ENCODE measurements at places on chromosomes 3 and 15.
A peak's percentile ranks its signal among the peaks of the same experiment; 100 is the strongest.

GRCh38 chr3:134474956-134475355 is 10.8 kb downstream of the ANAPC13 start:
- no peak for DNase-seq

GRCh38 chr3:155872904-155873646 is 2.6 kb downstream of the GMPS start:
- DNase-seq: peak; percentile 62

DNA sequence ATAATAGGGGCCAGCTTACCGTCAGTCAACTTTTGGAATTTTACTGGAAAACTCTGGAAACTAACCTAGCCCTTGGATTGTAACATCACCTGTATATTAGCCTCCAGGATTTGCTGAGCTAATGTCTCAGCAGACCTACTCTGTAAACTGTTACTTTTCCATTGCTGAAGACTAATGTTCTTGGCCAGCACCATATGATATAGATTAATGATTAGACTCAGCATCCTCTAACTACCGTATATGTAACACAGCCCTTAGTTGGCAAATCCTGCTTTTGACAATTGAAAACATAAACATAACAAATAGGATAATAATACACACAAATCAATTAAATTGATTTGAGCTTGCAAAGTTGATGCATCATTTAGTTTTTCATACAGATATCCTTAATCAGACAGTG is 26.6 kb upstream of the GBE1 start:
- DNase-seq: no peak

DNA sequence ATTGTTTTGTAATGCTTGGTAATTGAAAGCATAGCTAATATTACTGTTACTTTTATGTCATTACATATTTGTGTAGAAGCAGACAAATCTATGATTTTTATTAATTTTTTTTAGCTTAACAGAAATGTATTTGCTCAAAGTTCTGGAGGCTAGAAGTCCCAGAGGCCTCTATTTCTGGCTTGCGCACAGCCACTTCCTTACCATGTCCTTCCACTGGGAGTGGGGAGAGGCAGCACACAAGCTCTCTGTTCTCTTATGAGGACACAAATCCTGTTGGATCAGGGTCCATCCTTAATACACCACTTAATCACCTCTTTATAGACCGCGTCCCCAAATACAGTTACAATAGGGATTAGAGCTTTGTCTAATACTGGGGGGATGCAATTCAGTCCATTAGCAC is 1061.4 kb downstream of the OTOL1 start:
- DNase-seq: no peak

GRCh38 chr3:42688487-42689420 is 3.4 kb downstream of the KLHL40 start:
- no peak for DNase-seq

GRCh38 chr3:160478338-160478737 is 28.8 kb upstream of the TRIM59 start:
- no peak for DNase-seq

DNA sequence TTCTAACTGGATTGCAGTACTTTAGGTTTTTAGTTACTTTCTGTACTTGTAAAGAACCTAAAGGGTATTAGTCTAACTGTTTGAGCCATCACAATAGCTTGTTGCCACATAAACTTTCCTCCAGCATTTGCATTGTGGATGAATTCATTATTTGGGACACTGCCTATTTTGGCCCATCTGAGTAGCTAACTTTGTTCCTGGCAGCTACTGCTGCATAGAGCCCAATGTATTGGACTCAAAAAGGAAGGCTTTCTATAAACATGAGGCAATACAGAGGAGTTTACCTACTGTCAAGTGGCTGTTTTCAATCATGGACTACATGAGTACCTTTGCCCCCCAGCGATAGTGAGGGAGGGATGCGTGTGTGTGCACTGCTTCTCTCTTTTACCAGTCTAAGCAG is 1.9 kb downstream of the ROBO2 start:
- DNase-seq: no peak

DNA sequence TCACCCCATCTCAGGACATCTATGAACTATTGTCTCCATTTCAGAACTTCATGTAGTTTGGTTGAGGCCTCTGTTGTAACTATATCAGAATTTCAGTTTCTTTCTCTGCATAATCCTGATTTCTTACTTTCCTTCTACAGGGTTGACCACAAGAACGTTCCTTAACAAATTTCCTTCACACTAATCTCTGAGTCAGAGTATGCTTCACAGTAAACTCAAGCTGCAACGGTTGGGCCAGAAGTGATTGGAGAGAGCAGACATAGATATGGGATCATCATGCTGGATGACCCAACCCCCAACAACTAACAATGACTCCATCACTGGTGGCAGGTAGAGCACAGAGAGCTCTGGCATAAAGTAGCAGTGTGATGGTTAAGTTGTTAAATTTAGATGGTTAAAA is 128.8 kb upstream of the OSTN start:
- no peak for DNase-seq

- DNase-seq: no peak
Measured at GRCh38 chr3:28109829-28110228, 131.6 kb upstream of the CMC1 start.

DNA sequence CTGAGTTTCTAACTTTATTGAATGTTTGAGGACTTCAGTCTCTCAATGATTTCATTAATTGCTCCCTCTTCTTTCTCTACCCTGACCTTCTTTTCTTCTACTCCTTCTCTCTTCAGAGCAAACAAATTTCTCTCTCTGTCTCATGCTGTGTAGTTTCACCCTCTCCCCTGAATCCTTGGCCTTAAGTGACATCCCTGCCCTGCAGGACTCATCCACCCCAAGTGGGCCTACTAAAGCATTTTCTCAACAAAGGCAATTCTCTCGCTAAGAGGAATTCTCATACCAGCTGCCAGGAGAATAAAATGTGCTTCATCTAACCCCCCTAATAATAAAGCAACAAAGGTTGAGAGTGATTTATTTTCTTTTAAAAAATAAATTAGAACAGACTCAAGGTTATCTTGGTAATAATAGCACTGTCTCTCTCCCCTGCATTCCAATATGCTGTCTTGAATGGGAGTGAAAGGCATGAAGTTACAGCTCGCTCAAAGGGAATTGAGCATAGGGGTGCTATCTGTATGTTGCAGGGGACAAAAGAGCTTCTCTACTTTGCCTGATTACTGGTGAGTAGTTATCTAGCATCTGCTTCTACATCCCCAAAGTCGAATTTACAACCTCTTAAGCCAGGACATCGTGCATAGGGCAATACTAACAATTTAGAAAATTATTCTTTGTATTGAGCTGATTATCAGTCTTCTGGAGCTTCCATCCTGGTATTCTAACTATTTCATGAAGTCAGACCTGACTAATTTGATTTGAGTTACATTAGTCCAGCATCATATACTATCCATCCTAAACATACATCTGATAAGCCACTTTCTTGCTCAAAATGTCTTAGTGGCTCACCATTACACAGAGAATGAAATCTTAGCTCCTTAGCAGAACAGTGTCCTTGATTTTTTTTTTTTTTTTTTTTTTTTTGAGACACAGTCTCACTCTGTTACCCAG is 76.9 kb upstream of the DNAJC19 start:
- DNase-seq: no peak

DNA sequence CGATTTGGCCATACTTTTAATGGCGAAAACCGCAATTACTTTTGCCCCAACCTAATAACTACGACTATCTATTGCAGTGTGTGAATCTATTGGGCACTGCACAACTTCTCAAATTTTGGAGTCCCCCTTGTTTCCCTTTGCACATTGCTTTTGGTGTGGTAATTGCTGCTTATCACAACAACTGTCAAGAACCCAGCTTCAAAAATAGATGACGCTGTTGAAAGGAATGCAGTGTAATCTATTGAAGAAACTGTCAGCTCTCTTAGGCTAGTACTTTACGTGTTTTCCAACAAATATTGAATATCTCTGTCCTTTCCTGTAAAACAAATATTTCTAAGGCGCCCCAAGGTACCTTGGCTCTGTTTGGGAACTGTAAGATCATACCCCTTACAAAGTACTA is 222.8 kb upstream of the UBE2E2 start:
- DNase-seq: no peak

DNA sequence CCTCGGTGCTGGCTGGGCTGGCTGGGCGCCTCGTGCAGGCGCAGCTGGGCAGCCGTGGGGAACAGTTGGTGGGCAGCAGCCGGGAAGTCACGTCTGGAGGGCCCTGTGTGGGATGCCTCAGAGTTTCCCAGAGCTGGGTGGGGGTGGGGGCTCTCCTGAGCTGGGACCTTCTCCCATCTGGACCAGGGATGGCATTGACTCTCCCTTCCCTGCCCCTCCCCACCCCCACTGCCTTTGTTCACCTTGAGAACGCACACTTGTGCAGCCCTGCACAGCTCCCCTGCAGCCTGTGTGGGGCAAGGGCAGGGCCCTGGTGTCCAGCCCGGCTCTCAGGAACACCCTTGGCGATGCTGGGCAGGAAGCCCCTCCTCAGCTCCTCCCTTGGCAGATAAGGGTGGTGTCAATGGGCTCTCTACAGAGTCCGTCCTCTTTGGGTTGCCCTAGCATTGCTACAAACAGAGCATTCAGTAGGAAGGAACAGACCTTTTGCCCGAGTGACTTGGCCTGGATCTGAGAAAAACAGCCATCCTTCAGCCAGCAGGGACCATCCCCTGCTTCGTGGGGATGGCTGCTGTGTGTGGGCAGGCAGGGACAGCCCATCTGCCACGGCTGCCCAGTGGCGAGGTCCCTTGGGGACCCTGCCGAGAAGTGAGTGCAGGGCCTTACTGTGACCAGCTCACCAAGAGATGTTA is 25.5 kb upstream of the KLF13 start:
- no peak for DNase-seq

GRCh38 chr15:73370151-73370550 is 1.4 kb upstream of the HCN4 start:
- DNase-seq: no peak

DNA sequence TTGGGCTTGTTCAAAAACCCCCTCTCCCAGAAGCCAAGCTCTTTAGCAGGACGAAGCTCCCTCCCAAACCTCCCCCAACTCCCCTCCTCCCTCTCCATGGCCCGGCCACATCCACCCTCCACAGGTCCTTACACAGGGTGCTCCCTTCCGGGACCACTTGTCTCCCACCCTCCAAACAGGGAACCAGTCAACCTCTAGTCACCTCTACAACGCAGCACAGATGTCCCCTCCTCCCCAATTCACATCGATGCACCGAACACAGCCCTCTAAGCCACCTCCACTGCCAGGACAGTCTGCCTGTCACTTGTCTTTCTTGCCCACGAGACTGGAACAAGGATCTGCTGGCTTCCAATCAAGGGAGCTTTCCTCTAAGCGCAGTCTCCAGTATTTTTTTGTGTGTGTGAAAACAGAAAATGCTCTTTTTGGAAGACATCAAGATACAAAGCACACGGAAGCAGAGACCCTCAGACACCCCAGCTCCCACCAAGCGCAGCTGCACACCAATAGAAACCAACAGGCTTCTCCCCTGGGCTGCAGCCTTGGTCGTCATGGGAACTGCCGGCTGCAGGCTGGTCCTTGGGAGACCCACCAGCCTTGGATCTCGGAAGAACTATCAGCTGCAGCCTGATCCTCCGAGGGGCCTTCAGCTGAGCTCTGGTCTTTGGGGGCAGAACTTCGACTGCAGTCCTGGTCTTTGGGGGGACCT is 26.5 kb downstream of the IQSEC1 start:
- DNase-seq: no peak

GRCh38 chr3:20258371-20258770 is 72.4 kb upstream of the SGO1 start:
- DNase-seq: no peak

GRCh38 chr3:103825586-103825985 is 1390.8 kb downstream of the ZPLD1 start:
- no peak for DNase-seq

GRCh38 chr3:171948674-171949073 is 90.7 kb upstream of the FNDC3B start:
- no peak for DNase-seq

- DNase-seq: no peak
Measured at GRCh38 chr3:156163848-156164247, 43.5 kb downstream of the KCNAB1 start.

- no peak for DNase-seq
Measured at GRCh38 chr3:108719178-108719806, 37.9 kb downstream of the RETNLB start.

- no peak for DNase-seq
Measured at GRCh38 chr3:4634894-4635293, 141.7 kb downstream of the ITPR1 start.

GRCh38 chr3:98730338-98730737 is 32.8 kb upstream of the ST3GAL6 start:
- peak; percentile 98 for DNase-seq

Measured in inflammatory macrophage treated with lipopolysaccharide for 1 hour (primary cell).